Hematopoietic multipotent progenitor cell (in vitro differentiated cells): ENCODE measurements at places on chromosomes 7 and 10. TPM values are rescaled to one million over a fixed set of nuclear protein-coding genes. Genes with fewer than 3 reads are reported as not detected.
A peak's percentile ranks its signal among the peaks of the same experiment; 100 is the strongest.

The MYH16 gene
- not detected for total RNA-seq

The LAMB4 gene
- not detected for total RNA-seq

The ZNF853 gene
- total RNA-seq: 13.2 TPM

The DNAJC12 gene
- 1.9 TPM for total RNA-seq

The ENKUR gene
- under 0.01 TPM for total RNA-seq

The DNAH11 gene
- under 0.01 TPM for total RNA-seq

DNA sequence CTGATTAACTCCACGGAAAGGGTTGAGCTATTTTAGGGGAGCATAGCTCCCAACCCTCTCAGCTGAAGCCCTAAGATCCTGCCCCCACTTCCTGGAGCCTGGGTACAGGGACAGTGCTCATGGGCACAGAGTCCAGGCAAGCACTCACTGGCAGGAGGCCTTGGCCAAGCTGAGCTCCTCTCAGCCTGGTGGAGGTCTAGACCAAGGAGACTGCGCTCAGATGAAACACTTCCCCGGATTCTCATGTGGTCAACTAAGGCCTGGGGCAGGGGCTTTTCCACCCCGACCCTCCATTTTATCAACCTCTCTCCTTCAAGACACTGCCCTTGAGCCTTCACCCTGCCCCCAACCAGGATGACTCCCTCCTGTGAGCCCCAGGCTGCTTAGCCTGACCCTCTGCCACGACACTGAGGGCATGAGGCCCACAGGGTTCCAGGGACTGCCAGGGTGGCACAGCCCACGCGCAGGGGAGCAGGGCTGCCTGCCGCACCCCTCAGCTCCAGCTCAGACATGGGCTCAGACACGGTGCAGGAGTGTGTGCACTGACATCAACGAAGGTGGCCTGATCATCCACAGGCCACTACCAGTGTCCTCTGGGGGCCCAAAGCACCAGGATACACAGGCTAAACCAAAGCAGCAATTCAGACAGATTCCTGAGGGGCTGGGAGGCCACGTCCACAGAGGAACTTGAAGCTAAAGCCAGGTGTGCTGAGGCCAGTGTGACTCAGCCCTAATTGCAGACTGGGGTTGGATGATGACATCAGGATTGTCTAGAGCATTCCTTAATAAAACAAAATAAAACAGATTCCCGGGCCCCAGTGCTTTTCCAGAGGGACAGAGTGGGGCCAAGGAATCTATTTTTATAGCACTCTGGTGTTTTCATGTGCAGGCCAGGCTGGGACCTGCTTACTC, 18.8 kb downstream of the CHAT start:
- DNase-seq: no peak

DNA sequence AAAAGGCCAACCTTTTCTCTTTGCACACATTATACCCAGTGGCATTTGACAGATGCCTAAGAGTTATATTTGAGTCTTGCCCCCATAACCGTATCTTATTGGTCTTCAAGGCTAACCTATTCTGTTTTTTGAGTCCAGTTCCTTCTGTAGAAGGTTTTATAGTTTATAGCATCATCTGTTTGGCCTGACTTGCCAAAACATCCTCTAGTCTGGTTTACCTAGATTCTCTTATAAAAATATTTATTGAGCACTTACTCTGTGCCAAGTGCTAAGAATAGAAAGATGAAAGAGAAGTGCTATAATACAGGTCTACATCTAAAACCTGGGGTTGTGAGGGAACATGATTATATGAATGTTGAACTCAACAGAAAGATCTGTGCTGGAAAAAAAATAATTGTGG, 55.9 kb upstream of the PIP4K2A start:
- DNase-seq: no peak

- DNase-seq: no peak
Observed at GRCh38 chr7:101941481-101942383, 124.3 kb downstream of the CUX1 start.

DNA sequence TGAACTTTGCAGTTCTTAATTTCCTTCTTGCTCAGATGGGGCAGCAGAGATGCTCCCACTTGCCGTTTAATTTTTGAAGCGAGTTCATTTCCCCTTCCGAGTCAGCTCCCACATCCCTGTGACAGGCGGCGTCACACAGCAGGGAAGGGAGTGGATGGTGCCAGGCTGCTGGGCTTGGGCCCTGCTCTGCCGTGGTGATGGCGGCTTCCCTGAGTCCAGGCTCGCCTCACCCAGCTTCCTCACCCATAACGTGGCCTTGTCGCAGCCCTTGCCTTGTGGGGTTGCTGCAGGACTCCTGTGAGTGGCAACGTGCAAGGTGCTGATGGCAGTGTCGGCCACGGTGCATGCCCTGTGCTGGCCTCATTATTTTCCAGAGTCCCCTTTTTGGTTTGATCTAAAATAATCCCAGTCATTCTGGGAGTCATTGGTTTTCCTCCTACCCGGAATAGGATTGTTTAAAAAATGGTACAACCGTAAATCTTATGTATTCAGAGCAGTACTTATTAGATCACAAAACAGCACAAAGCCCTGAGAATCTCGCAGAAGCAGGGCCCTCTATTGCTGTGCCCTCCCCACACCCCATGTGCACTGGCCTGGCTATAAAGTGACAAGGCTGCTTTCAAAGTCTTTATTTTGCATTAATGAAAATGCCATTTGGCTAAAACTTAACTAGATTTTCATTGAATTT, 260.1 kb downstream of the WDR37 start:
- DNase-seq: no peak

DNA sequence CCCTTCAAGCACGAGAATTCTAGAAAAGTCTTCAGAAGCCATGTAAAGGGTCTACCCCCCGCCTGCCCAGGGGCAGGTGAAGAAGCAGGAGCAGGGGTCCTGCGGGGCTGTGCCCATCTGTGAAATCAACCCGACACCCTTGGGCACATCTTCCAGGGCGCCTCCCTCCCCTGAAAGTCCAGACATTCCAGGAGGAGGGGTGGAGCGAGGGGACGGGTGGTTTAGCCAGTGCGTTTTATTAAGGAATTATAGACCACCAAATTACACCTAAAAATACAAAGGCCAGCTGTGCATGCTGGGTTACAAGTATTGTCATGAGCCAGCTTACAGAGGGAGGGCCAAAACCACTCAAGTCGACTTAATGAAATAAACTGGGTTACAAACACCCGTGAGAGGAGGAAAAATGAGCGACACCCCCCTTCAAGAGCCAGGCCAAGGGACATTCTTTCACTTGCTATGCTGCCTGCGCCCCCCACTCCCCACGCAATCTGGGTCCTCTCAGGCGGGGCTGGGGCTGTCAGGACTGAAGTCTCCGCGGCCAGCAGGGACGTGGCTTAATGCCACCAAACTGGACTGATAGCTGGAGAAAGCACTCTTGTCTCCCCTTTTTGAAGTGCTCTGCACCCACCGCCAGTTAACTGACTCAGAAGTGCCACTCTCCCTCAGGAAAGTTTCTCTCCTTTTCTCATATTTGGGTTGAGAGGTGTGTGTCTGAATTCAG, 360.3 kb downstream of the FRMD4A start:
- no peak for DNase-seq

DNA sequence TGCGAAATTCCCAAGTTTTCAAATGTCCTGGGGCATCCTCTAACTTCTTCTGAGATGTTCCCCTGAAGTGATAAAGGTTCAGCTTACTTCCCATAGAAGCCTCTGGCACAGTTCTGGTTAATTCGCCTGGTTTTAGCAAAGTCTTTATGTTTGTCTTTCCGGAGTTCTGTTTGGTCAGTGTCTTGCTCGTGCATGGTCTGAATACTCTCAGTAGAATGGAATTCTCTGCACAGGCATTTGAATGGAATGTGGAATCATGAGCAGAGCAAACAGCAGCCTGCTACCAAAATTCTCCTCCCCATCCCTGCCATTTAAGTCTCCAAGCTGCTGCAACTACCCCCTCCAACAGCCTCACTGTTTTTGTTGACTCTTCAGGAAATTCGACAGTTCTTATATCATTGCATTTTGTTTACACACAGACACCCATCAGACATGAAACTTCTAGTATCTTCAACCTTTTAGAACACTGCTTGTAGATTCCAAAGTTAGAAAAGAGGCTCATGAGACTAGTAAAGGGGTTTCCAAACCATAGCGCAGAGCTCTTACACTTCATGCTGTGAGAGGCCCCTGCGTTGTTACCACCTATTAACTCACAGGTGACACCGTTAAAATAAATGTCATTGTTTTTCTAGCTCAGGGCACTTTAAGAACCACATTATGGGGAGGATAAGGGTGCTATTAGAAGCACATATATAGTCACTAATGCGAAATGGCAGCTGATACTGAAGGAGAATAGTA, 129.7 kb downstream of the PLCE1 start:
- no peak for DNase-seq

DNA sequence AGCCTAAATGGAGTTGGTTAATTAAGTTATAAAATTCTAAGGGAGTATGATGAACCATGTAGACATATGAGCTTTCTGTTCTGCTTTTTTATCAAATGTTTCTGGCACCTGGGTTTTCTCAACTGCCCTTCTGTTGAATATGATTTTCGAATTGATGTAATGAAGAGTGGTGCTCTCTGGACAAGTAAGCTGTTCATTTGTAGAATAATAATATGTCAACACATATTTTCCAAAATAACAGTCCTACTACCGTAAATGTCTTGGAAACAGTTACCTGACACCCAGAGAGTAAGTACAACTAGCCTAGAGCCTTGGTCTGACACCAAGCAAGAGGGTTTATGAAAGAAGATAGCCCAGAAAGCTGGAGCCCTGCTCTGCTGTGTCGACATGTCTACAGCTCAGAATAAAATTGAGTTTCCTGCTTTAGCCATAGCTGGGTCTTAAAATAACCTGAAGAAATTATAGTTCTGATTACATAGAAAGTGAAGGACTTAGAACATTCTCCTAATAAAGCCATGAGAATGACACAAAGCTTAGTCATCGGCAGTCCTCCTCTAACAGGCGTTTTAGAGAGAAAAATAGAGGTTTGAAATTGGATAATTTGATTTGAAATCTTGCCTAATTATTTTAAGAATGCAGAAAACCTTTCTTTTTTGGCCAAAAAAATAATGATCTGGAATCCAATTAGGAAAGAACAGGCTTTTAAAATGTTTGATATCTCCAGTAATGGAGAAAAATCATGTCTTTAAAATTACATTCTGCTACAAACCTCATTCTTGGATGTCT, 25.1 kb downstream of the HDAC9 start:
- no peak for DNase-seq

DNA sequence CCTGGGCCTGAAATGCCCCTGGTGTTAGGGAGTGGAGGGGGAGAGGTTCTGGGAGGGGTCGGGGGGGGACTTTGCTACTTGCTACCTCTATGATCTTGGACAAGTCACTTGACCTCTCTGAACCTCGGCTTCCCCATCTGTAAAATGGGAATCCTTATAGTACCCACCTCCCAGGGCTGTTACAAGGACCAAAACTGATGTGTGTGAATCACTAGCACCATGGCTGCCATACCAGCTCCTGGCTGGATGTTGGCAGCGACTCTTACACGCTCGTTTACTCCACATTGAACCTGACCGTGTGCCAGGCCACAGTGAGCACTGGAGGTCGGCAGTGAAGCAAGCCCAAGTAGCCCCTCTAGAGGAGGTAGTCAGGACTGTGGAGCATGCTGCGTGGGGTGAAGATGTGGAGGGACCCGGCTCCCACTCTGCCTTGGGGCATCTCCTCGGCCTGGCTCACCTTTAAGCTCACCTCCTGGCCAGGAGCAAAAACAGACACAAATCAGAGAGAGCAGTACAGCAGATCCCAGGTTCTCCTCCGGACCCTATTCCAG, 28.9 kb downstream of the PPIF start:
- DNase-seq: no peak

DNA sequence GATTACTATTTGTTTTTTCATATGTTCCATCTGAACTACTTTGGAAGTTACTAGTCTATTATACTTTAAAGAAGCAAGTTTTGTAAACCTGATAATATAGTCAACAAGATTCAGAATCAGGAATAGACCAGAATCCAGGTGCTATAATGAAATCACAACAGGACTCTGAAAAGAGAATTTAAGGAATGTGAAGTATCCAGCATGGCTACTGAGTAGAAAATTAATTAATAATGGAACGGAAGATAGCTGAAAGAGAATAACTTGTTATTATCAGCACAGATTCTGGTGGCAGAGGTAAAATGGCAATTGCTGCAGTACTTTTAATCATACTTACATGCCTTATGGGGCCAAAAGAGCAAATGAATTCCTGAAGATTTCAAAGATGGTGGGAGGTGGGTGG, 43.1 kb upstream of the CHCHD3 start:
- no peak for DNase-seq

- no peak for DNase-seq
Observed at GRCh38 chr10:78623578-78624215, 445.1 kb upstream of the ZMIZ1 start.

DNA sequence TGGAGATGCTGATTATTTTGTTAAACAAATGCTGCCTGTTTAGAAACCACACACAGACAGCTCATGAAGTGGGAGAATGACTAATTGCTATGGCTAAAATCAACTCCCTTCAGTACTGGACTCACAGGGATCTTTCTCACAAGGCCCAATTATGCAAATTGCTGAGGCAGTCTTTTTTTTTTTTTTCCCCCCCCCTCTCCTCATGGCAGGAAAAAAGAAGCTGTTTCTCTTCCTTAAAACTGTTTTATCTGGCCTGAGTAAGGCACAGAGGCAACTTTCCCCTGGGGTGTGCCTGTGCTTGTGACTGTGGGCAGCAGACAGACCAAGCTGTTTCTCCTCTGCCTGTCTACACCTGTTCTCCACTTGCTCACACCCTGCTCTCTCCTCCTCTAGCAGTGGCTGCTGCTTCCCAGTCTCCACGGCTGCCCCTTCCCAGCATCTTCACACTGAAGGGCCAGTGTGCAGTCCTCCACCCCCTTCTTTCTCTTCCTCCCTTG, 65.4 kb upstream of the STEAP1B start:
- no peak for DNase-seq

- DNase-seq: no peak
Observed at GRCh38 chr7:94649450-94649849, 6.5 kb downstream of the SGCE start.

GRCh38 chr7:32892521-32893206, 1.1 kb upstream of the KBTBD2 start:
- DNase-seq: peak; percentile 21

- DNase-seq: no peak
Observed at GRCh38 chr7:116443101-116443523, 56.4 kb upstream of the CAV2 start.

GRCh38 chr10:48773580-48773979, 88.9 kb downstream of the WDFY4 start:
- no peak for DNase-seq

- DNase-seq: no peak
Observed at GRCh38 chr7:51255036-51255435, 61.6 kb downstream of the COBL start.
